ENCODE measurements at places on chromosomes 11 and 22.
A peak's percentile ranks its signal among the peaks of the same experiment; 100 is the strongest.

DNA sequence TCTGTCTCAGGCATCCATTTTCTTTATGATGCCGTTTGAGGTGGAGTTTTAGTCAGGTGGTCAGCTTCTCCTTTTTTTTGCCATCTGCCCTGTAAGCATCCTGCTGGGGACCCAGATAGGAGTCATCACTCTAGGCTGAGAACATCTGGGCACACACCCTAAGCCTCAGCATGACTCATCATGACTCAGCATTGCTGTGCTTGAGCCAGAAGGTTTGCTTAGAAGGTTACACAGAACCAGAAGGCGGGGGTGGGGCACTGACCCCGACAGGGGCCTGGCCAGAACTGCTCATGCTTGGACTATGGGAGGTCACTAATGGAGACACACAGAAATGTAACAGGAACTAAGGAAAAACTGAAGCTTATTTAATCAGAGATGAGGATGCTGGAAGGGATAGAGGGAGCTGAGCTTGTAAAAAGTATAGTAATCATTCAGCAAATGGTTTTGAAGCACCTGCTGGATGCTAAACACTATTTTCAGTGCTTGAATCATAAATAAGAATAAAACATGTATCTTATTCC lies 10.9 kb upstream of the HBE1 start:
- peak; percentile 7 for DNase-seq

- DNase-seq: no peak
Measured at GRCh38 chr11:47797633-47798032, 30.5 kb upstream of the FNBP4 start.

GRCh38 chr11:78426845-78427244 lies 9.2 kb upstream of the GAB2 start:
- no peak for DNase-seq

DNA sequence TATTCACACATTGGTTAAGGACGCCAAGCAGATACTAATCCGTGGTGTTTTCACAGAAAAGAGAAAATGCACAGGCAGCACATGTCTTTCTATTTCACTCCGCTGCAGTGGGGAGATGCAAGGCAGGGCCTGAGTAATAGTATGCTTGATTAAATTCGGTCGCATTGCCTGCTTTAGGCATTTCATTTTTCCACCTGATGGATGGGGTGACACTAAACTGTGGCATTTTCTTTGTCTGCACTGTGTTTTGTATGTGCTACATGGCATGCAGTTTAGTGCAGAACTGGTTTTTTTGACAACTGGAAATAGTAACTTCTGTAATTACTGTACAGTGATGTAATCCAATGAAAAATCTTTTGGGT lies 94.9 kb downstream of the SLC17A6 start:
- DNase-seq: no peak

DNA sequence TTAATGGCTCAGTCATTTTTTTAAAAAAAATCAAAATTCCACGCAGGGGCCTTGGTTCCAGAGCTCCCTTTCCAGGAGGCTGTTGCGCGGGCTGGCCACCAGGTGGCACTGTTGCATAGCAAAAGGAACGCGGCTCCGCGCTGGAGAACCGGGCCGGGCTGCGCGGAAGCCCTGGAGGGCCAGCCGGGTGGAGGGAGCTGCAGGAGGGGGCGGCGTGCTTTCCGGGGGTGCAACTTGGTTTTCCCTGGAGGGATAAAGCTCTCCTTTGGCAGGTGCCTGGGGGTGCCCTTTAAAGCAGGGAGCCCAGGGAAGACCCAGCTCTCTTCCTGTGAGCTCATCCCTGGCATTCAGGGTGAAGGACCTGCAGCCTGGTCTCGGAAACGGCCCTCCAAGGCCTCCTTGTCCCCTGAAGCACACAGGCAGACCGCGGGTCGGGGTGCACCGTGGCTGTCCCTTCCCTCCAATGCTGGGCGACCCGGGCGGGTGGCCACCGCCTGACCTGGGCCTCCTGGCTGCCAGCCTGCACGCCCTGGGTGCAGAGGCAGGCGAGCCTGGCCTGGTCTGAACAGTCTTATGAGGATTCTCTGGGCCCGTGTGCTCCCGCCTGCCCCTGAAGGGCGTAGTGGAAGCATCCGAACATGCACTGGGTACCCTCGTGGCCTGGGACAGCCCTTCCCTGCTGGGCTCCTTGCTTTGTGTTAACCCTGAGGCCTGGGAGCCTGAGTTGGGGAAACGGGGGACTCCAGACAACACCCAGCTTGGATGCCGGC lies 23.4 kb downstream of the KRTAP5-5 start:
- peak; percentile 53 for DNase-seq

DNA sequence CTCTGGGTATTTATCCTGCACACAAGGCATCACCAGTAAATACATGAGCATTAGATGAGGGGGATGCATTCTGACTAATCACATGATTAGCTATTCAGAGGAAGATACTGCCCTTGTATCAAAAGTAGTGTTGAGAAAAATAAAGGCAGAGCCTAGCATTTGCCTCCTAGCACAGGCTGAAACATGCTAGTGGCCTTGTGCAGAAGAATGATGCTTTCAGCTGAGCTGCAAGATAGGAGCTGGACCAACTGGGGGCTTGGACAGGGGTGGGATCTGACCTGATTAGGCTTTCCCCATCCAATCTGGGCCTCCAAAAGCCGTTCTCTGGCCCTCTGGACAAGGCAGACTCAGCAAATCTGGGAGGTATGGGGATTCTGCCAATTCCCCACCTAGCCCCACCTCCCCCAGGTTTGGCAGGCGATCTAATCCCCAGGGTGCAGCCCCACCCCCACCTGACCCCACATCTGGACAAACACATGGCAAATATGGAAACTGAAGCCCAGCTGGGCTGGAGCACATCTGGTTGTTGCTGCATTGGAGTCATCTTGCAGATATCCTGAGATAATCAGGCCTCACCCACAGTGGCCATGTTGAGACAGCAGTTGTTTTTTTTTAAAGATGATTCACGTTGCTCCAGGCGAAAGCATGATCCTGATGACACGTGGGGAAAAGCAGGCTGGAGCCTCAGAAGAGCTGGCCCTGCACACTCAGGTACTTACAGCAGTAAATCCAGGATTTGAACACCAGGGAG lies 4.4 kb upstream of the MISFA start:
- DNase-seq: peak; percentile 76

GRCh38 chr11:123760894-123761293 lies 6.6 kb upstream of the OR6X1 start:
- no peak for DNase-seq

DNA sequence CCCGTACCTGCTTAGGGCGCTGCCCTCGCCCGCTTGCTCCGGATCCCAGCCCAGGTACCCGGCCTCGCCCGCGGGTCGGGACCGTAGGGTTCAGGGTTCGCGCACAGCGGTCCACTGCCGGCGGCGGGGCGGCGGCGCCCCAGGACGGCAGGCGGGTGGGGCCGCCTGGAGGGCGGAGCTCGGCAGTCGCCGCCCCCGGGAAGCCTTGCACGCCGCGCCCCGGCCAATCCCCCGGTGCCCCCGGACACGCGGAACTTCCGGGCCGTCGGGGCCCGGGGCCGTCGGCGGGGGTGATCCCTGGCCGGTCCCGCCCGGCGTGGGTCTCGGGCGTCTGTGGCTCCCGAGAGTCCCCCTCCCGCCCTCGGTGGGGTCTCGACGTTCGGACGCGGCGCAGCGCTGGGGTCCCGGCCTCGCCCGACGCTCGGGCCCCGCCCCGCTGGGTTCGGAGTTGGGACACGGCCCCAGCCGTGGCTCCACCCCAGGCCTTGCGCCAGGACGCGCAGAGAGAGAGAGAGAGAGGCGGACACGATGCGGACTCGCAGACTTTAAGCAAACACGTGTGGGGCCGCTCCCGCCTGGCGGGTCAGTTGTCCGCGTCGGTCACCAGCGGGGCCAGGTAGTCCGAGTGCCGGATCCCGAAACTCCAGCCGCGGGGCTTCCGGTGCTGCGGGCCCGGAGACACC lies at the start of gene TYMP:
TYMP (minus strand) TSS at position 116 of the 683 bp plus-strand sequence. CDS start 303 bp downstream, outside the sequence.
- peak; percentile 86 for DNase-seq

- no peak for DNase-seq
Measured at GRCh38 chr22:26050079-26050478, 119.2 kb upstream of the SEZ6L start.

- DNase-seq: no peak
Measured at GRCh38 chr11:103633068-103633788, 403.2 kb upstream of the DDI1 start.

GRCh38 chr11:36722421-36722820 lies 124.4 kb upstream of the RAG2 start:
- DNase-seq: no peak

GRCh38 chr11:93842461-93842860 lies 8.0 kb downstream of the VSTM5 start:
- no peak for DNase-seq

DNA sequence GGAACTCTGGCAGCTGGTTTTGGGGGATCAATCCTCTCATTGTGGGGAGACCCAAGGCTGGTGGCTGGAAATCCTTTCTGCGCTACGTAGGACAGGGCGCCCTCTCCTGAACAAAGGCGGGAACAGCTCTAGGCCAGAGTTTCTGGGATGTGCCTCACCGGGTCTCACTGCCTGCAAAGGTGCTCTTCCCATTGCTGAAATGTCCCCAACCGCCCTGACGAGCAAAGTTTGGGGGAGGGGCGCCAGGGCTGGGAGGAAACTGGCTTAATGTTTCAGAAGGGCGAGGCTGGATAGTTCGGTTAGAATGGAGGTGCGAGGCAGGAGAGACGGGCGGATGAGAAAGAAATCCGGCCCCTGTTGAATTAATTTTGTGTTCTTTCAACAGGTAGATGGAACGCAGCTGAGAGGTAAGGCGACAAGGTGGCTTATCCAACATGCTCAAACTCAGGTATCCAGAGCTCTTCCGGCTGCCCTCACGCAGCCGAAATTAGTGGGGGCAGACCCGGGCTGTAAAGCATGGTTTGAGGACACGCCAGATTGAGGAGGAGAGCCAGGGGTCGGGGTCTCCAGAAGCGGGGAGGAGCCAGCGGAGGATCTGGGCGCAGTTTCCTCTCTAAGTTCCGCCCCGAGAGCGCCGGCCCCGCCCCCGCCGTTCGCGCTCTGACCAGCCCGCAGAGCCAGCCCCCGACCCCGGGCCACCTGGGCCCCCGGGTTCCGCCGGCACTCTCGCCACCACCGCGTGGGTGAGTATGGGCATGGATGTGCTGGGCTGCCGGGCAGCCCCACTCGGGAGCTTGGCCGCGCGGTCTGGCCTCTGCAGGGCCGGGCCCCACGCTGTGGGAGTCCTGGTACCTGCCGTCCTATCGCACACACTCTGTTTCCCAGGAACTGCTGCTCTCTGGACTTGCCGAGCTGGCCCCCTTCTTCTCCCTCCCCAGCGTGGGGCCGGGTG lies at the start of gene PGAP2:
PGAP2 (plus strand) TSS at position 652 of the 952 bp plus-strand sequence. CDS start 2,700 bp downstream, outside the sequence.
- DNase-seq: peak; percentile 81

DNA sequence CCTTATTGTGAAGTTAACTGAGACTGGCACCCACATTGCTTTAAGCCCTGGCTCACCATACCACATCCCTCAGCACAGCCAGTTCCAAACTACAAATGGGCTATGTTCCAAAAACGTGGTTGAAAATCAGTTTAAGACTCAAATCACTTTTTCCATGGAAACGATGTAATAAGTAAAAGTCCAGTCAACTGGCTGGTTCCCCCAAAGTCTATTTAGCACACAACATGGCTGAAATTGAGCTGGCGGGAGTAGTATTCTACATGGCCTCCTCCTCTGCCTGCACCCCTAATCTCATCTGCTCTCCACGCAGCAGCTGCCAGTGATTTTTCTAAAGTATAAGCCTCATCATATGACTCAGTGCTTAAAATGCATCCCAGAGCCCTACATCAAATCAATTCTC lies 40.9 kb upstream of the BIRC3 start:
- no peak for DNase-seq

DNA sequence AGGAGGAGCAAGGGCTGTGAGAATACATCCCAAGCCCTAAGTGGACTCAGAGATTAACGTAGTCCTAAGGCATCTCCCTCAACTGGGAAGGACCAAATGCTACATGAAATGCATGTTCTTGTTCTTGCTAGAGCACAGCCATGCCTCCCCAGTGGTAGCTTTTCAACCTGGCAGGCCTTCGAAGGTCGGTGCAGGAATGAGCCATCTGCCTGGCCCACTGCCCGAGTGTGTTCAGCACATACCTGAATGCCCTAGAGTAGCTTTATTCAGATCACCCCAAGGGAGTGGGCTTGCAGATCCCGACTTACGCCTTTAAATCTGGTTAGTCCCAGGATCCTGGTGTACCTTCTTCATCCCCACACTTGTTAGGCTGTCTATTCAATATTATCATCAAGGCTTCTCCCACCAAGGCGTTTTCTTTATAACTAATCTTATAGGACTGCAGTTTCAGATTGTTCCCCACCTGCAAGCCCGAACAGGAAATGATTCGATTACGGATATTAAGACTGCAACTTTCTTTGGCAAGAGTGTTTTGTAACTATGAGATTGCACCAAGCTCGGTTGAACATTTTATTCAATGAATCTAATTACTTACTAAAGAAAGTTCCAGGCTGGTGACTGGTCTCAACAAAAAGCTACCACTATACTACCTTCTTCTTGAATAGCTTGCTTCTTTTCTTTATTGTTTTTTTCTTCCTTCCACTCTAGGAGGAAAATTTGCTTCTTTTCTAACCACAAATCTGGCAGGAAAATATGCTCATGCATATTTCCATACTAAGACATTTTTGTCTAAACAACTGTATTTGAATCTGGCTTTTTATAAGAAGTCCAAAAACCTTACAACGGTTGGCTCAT lies 115.6 kb downstream of the SGSM3 start:
- no peak for DNase-seq

GRCh38 chr11:67468456-67468758 lies 644 bp downstream of the TMEM134 start:
- DNase-seq: no peak

GRCh38 chr11:66848671-66849500 lies 5.6 kb downstream of the RCE1 start:
- DNase-seq: no peak

DNA sequence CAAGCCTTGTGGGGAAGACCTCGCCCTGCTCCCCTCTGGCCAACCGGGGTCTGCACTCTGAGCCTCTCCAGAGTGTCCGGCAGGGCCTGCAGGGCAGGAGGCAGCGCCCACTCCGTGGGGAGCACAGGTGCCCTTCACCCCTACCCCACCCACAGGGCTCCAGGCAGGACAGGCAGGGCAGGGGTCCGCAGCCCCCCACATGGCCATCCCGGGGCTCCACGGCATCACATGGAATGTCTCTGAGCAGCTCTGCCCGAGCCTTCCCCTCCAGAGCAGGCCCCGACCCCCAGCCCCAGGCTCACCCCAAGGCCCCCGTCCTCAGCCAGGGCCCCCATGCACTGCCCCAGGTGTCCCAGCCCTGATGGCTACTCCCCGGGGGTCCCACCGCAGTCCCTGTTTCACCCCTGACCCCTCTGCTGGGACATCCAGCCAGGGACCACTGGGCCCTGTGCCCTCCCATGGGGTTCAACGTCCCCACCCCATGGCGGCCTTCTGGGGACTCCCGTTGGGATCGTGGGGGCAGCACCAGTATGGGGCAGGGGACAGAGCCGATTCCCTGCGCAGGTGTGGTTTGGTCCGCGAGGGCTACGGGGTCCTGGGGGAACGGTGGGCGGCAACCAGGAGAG lies 77.7 kb downstream of the BRD1 start:
- DNase-seq: no peak

- no peak for DNase-seq
Measured at GRCh38 chr11:72326151-72326848, 82.3 kb upstream of the PHOX2A start.

- no peak for DNase-seq
Measured at GRCh38 chr11:101810546-101810945, 104.3 kb upstream of the CEP126 start.
